NCI-H774 (cell line): ENCODE measurements at places on chromosomes 1 and 21.
A peak's percentile ranks its signal among the peaks of the same experiment; 100 is the strongest.

- no peak for DNase-seq
Observed at GRCh38 chr1:154951901-154952657, 3.8 kb downstream of the PBXIP1 start.

GRCh38 chr21:45430521-45431501, 25.8 kb downstream of the COL18A1 start:
- DNase-seq, result no peak

GRCh38 chr1:113517346-113517745, 127.0 kb downstream of the MAGI3 start:
- DNase-seq, result no peak

GRCh38 chr1:30911059-30911954, 2.7 kb upstream of the SDC3 start:
- DNase-seq, result peak; percentile 84

GRCh38 chr1:40477678-40478053, 576 bp downstream of the ZFP69 start:
- DNase-seq, result no peak

GRCh38 chr1:32773764-32774463, 43.2 kb downstream of the YARS1 start:
- DNase-seq, result no peak
